ENCODE measurements at places on chromosomes 7 and 10.

DNA sequence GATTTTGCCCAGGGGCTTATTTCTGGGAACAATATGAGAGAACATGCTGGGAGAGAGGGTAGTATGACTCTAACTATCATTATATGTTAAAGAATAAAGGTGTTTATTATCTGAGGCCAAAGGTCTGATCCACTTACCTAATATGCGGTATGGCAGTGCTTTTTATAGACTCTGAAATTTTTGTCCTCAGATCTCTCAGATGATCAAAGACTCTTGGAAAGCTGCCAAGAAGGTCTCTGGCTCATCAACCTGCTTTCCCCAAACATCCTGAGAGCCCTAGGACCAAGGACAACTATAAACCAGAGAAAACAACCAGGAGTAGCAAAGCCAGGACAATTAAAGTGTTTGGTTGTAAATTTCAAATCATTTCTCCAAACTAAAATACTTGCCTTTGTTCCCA lies 255.7 kb upstream of the LRRN3 start:
- no peak for DNase-seq

DNA sequence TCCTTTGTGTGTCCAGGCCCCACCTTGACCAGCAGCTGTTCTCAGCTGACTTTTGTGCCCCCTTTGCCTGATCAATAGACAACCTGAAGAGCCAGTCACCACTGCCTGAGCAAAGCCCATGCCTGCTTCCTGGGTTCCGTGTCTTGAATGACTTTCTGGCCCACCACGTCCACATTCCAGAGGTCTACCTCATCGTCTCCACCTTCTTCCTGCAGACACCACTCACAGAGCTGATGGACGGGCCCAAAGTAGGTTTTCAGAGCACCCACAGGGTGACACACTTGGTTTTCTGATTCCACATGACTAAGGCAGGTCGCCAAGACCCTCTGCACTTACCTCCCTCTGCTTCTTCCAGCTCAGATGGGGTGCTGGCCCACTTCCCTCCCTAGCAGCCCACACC lies 126.8 kb downstream of the WDFY4 start:
- DNase-seq: no peak

DNA sequence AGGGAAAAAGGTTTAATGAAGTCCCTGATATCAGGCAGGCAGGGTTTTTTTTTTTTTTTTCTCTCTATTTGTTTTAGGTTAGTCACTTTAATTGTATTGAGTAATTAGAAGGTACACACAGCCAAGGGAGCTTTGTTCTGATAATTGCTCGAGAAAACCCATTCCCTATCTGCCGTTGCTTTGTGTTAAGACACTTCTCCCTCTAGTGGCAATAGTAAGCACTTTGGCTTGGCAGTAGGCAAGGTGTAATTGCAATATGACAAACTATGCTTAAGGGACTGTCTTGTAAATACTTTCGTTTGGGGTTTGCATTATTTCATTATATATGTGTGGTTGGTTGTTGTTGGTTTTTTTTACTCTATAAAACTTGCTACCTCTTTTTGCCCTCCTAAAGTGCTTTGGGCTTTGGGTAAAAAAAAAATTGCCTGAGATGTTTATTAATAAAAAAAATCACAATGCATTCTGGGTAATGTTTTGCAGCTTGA lies 113.4 kb downstream of the BTRC start:
- no peak for DNase-seq

- DNase-seq: no peak
Measured at GRCh38 chr10:96334616-96335526, 23.9 kb downstream of the OPALIN start.

DNA sequence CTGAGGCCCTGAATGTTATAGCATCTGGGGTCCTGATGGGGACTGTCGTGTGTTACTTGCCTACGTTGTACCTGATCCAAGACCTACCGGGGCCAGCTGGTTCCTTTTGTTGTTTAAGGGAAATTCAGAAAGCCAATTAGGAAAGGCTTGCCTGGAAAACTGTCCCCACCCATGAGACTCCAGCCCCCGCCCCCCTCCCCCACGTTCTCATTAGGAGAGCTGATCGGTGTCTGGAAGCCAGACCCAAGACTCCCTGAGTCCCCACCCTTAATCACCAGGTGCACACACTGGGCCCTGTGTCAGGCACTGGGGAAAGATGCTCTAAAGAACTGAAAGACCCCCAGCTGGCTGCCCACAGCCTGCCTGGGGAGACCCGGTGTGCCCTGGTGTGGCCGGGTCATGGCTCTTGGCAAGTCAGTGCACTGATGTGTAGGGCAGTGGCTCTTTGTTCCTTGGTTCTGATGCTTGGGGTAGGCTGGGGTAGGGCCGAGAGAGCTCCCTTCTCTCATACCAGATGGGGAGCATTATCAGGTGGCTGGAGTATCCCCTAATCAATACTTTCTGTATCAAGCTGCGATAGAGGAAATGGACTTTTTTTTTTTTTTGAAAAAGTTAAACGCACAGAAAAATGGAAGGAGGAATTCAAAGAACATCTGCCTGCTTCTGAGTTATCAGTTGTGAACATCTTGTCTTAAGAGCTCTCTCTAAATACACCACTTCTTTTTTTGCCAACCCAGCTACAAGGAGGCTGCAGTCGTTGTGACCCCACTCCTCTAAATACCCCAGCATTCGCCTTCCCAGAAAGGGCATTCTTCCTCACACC lies 16.9 kb downstream of the TSPAN15 start:
- no peak for DNase-seq

DNA sequence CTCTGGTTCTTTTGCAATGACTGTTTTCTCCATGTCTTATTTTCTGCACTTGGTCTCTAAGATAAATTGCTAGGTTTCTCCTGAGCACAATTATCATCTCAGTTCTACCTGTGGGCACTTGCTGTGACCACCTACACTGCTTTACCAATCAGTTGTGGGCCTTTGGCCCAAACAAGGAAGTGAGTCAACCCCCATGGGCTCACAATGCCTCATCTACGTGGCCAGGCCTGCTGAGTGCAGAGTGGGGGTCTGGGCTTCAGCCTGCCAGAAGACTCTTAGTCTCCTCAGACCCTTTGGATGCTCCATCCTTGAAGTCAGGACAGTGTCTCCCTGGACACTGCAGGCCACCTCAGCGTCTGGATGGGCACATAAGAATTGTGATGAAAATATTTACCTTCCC lies 20.3 kb downstream of the SCART1 start:
- no peak for DNase-seq

- DNase-seq: no peak
Measured at GRCh38 chr7:27948861-27949260, 208.9 kb downstream of the TAX1BP1 start.

DNA sequence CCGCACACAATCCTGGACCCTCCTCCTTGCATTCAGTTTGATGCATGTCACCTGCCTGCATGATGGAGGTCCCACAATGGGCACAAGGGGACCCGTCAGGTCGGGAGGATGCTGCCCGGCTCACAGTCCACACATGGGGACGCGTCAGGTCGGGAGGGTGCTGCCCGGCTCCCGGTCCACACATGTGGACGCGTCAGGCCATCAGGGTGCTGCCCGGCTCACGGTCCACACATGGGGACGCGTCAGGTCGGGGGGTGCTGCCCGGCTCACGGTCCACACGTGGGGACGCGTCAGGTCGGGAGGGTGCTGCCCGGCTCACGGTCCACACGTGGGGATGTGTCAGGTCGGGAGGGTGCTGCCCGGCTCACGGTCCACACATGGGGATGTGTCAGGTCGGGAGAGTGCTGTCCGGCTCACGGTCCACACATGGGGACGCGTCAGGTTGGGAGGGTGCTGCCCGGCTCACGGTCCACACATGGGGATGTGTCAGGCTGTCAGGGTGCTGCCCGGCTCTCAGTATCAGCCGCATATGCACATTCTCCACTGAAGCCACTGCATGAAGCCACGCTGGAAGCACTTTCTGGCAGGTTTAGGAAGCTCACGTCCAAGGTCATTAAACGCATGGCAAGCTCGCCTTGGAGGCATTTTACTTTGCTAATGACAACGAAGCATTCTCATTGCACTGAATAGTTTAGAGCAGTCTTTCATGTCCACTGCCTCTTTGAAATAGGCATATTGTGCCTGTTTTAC lies 50.3 kb downstream of the DIP2C start:
- no peak for DNase-seq

- no peak for DNase-seq
Measured at GRCh38 chr7:44057181-44057848, 8.1 kb downstream of the PGAM2 start.

GRCh38 chr7:21054427-21055112 lies 267.9 kb upstream of the SP8 start:
- no peak for DNase-seq

Data from nucleus accumbens (tissue), 56 donors.